ENCODE measurements at places on chromosomes 13 and 19.

GRCh38 chr13:109989686-109990085 is 203.3 kb upstream of the IRS2 start:
- no peak for DNase-seq

GRCh38 chr13:24929196-24929595 is 165.2 kb downstream of the RNF17 start:
- DNase-seq = no peak

DNA sequence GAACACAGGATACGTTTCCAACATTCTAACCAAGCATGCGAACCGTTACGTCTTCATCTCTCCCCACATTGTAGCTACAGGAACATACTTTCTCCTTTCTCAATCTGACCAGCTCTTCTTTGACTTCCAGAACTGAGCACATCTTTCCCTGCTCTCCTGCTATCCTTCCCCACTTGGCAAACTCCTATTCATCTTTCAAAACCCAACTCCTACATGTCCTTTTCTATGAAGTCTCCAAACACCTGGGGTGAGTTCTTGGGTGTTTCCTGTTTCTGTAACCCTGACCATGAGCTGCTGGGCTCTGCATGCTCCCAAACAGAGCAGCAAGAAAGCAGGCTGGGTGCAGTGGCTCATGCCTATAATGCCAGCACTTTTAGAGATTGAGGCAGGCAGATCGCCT is 6.6 kb downstream of the ACER1 start:
- DNase-seq = no peak

GRCh38 chr13:27341616-27342015 is 71.0 kb downstream of the RASL11A start:
- no peak for DNase-seq

DNA sequence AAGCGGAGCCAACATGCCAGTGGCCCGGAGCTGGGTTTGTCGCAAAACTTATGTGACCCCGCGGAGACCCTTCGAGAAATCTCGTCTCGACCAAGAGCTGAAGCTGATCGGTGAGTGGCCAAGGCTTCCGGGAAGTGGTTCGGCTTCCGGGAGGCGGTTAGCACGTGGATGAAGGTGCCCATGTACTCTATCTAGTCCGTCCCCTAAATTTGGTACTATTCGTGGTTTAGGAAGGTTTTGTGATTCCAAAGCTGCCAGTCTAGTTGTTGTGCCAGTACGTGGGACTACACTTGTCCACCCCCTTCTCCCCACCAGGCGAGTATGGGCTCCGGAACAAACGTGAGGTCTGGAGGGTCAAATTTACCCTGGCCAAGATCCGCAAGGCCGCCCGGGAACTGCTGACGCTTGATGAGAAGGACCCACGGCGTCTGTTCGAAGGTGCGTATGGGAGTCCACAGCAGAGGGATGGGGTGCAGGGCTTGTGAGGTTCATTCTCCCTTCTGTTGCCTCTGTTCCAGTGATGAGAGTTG is 579 bp downstream of the RPS9 start:
- DNase-seq = no peak

- DNase-seq = no peak
Observed at GRCh38 chr13:41974262-41974900, 13.5 kb upstream of the VWA8 start.

GRCh38 chr19:3108775-3109174 is 14.6 kb downstream of the GNA11 start:
- DNase-seq = no peak

- no peak for DNase-seq
Observed at GRCh38 chr13:58858870-58859371, 1227.4 kb downstream of the PCDH17 start.

DNA sequence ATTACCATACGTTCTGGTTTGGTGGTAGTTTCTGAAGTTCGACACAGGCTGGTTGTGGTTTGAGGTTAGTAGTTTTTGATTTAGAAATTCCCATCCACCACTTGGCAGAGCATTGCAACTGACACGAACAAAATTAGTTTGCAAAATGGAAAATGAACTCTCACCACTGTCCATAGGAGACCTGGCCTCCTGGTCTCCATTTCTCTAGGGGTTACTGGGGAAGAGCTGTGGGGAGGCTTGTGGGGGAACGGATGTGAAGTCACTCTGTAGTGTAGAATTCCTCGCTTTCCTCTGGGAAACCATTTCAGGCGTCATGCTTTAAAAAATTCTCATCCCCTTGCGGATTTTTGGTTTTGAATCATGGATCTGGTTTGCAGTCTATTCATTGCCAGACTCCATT is 321.5 kb upstream of the MAB21L1 start:
- no peak for DNase-seq

Data from NCI-H2227 treated with DMSO at 0.1 percent for 48 hours (cell line).